ENCODE measurements at places on chromosomes 5 and 9.

DNA sequence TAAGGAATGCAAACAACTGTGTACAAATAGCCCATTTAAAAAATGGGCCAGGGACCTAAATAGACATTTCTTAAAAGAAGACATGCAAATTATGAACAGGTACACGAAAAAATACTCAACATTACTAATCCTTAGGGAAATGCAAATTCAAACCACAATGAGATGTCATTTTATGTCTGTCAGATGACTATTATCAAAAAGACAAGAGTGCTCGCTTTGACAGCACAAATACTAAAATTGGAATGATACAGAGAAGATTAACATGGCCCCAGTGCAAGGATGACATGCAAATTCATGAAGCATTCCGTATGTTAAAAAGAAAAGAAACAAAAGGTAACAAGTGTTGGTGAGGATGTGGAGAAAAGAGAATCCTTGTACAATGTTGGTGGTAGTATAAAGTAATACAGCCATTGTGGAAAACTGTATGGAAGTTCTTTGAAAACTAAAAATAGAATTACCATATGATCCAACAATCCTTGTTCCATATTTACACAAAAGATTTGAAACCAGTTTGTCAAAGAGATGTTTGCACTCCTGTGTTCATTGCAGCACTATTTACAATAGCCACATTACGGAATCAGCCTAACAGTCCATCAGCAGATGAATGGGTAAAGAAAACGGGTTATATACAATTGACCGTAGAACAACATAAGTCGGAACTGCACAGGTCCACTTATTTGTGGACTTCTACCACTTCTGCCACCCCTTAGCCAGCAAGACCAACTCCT, 47.2 kb upstream of the PCAT7 start:
- no peak for DNase-seq

DNA sequence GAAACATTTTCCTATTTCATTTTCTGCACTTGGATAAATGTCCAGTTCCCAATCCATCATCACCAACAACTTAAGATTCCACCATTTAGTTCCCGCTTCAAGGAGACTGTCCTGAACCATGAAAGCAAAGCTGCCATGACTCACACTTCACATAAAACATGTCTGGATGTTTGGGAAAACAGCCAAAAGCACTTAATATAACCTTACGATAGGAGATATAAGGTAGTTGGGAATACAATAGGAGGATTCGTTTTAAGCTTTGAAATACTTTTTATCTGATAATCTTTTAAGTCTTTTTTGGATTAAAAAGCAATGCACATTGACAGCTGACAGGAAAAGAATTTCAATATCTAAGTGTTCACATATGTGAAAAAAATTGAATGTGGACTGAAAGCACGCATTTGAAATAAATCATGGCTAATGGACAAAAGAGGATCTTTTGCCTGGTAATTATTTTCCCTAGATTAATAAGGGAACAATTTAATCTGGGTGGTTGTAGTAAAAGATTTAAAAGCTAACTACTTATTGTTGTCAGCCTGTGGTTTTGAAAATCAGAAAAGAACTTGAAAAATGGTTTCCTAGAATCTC, 17.3 kb upstream of the TGFBI start:
- DNase-seq: no peak

- no peak for DNase-seq
Measured at GRCh38 chr5:68464424-68464823, 248.9 kb downstream of the PIK3R1 start.

- DNase-seq: no peak
Measured at GRCh38 chr5:33837301-33837700, 54.5 kb downstream of the ADAMTS12 start.

- DNase-seq: no peak
Measured at GRCh38 chr9:30258094-30258493, 2126.3 kb upstream of the ACO1 start.

DNA sequence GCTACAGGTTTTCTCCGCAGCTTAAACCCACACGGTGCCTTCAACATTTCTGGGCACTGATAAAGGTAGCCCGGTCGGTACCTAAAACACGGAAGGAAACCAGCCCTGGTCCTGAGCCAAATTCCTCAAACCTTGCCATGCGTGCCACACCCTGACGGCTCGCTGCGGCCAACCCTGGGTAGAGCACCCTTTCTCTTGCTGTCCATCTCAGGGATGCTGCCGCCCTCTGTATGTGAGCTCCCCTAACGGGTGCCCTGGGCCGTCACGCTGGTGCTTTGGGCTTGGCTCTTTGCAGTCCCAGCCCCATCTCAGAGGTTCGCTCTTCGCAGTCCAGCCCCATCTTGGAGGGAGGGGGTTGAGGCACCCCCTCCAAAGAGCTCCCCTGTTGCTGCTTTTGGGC, 43.9 kb downstream of the PNPLA7 start:
- DNase-seq: no peak

- DNase-seq: no peak
Measured at GRCh38 chr5:37799865-37800421, 39.9 kb downstream of the GDNF start.

DNA sequence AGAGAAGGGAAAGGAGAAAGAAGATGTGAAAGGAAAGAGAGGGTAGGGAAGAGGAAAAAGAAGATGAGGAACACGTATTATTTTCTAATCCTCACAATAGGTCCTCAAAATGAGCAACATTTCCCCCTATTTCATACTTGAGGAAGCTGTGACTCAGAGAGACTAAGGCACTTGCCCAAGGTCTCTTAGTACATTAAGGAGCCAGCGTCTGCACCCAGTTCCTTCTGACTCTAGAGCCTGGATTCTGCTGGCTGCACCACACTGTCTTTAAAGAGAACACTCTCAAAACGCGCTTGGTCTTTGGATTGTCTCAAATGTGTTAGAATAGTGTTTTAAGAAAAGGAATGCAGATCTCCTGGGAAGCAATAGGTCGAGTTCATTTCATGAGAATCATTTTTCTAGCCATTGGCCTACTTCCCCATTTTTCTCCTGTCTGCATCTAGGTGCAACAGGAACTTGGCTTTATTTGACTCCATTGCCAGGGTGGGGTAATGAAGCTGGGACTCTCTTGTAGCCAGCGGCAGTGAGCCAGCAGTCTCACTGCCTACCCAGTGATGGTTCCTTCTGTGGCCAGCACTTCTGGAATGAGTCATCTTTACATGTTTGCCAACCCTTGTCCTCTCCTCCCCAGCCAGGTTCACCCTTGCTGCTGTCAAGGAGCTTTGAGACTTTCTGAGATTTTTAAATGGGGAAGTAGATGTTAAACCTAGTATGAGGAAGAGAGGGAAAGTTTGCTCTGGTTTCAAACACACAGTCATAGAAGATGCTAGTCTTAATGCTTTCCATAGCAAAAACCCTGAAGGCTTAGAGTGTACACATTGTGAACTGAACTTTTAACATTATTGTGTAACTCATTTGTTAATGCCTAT, 82.7 kb downstream of the DOCK8 start:
- DNase-seq: no peak

GRCh38 chr9:95634536-95634935, 117.8 kb upstream of the PTCH1 start:
- DNase-seq: no peak

GRCh38 chr9:68522131-68522530, 18.6 kb downstream of the TMEM252 start:
- no peak for DNase-seq

GRCh38 chr5:14041528-14042192, 97.2 kb upstream of the DNAH5 start:
- no peak for DNase-seq

DNA sequence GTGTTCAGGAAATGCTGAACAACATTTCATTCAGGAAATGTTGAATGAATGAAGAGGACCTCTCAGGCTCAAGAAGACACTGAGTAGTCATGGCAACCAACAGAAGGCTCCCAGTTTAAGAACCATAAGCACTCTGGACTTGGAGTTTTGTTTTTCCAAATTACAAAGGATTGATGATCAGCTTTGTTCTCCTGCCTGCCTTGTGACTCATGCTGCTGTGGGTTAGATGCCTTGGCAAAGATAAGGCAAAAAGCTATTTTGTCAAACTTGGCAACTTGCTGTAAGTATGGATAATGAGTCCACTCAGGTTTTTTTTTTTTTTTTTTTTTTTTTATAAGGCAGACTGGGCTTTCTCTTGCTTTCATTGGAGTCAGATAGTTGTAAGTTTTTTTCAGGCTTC, 365.0 kb downstream of the TMEM232 start:
- DNase-seq: no peak

GRCh38 chr5:142626786-142627185, 59.1 kb downstream of the FGF1 start:
- no peak for DNase-seq

- DNase-seq: no peak
Measured at GRCh38 chr9:133579601-133580418, 29.4 kb downstream of the FAM163B start.

- DNase-seq: no peak
Measured at GRCh38 chr5:148855249-148856008, 29.0 kb downstream of the ADRB2 start.

DNA sequence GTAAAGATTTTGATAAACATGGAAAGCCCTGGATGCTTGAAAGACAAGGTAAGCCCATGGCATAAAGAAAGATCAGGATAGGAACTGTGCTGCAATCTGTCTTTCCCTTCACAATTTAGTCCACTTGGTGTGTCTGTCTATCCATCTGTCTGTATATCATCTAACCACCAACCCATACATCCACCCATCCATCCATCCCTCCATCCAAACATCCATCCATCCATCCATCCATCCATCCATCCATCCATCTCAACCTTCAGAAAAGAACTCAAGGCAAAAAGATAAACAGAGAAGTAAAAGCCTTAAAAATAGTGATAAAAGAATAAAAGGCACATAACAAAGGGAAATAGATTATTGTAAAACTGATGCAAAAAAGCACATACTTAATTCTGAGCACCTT, 15.1 kb upstream of the TRIO start:
- no peak for DNase-seq

- no peak for DNase-seq
Measured at GRCh38 chr5:176547802-176548201, 1.3 kb upstream of the CDHR2 start.

- no peak for DNase-seq
Measured at GRCh38 chr9:130390986-130391385, 53.8 kb upstream of the ASS1 start.

- DNase-seq: peak; percentile 25
Measured at GRCh38 chr5:174733836-174734235, 9.5 kb downstream of the MSX2 start.

- DNase-seq: no peak
Measured at GRCh38 chr9:125549891-125550885, 156.8 kb downstream of the MAPKAP1 start.

GRCh38 chr9:104088416-104088815, 5.7 kb upstream of the SMC2 start:
- DNase-seq: no peak

DNA sequence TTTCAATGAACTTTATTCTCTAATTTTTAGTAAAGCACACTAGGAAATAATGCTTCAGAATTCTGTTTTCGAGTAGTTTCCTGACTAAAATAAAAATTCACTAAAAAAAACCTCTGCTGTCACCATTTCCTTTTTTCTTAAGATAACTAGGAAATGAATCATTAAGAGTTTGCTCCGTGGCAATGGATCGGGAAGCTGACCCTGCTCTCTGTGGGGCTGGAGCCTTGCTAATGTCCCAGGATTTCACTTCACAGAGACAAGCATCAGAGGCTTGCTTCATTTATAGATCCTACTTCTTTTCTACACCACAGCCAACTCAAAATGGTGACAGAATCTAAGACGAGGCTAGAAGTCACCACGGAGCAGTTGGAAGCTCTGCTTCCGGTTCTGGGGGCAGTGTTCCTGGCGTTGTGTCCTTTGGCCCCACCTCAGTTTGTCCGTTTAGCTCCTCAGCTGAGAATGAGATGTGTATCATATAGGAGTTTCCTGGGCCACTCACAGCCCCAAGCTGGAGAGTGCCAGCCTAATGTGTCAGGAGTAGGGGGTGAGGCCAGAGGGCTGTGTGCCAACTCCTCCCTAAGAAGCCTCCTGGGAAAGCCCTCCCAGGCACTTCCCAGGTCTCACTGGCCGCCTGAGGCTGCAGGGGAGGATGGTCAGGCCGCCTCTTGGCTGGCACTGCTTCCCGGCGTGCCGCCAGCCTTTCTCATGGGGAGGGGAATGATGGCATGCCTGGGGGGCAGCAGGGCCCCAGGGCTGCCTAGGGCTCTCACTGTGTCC, 19.6 kb downstream of the TENT4A start:
- no peak for DNase-seq

DNA sequence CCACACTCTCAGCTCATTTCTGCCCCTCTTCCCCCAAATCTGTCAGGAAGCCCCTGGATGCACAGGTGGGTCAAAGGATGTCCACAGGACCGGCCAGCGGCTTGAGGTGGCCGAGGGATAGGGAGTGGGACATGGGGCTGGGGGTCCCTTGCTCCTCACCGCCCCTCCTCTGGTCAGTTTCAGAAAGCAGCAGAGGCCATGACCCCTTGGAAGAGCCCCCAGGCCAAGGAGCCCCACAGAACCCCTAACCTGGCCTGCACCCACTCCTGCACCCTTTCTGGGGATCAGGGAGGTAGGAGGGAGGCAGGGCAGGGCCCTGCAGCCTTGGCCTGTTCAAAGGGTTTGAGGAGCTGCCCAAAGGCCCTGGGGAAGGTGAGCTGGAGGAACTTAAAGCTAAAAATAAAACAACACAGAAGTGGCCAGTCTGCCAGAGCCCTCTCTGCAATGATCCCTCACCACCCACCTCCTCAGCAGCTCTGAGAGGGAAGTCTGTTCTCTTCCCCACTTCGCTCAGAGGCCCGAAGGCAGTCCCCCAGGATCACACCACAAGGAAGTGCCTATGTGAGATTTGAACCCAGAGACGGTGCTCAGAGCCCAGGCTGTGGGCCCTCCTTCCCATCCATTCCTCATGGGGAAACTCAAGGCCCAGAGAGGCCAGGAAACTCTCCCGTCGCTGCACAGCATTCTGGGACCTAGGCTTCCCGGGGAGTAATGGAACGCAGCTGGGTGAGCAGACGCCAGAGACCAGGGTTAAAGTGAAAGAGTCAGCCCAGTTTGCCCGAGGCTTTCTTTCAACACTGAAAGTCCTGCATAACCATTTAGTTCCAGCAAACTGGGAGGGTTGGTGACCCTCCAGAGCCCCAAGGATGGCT, 910 bp downstream of the ENG start:
- DNase-seq: no peak

- DNase-seq: no peak
Measured at GRCh38 chr5:66655395-66656324, 59.5 kb downstream of the MAST4 start.
